NCI-H2171 (cell line): ENCODE measurements at places on chromosomes 11 and 22.

GRCh38 chr11:77647654-77648305, 10.2 kb upstream of the CLNS1A start:
- no peak for DNase-seq

GRCh38 chr22:37563153-37564081, 3.1 kb downstream of the CDC42EP1 start:
- no peak for DNase-seq

DNA sequence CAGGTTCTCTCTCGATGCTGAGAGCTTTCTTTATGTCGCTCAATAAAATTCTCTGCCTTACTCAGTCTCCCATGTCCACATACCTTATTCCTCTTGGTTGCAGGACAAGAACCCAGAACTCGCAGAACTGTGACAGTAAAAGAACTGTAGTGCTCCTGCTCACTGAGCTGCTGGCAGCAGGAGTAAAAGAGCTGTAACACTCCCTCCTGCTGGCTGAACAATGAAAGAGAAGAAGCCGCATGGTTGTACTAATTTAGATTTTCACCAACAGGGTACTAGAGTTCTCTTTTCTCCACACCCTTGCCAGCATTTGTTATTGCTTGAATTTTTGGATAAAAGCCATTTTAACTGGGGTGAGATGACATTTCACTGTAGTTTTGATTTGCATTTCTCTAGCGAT, 433.2 kb downstream of the GUCY1A2 start:
- DNase-seq = no peak

- no peak for DNase-seq
These were observed 37.6 kb upstream of the SLC5A1 start for GRCh38 chr22:32005453-32005852.

GRCh38 chr11:67542971-67543370, 19.7 kb upstream of the CABP2 start:
- DNase-seq = no peak

- no peak for DNase-seq
These were observed 109.3 kb downstream of the KIAA1671 start for GRCh38 chr22:25061605-25062376.

DNA sequence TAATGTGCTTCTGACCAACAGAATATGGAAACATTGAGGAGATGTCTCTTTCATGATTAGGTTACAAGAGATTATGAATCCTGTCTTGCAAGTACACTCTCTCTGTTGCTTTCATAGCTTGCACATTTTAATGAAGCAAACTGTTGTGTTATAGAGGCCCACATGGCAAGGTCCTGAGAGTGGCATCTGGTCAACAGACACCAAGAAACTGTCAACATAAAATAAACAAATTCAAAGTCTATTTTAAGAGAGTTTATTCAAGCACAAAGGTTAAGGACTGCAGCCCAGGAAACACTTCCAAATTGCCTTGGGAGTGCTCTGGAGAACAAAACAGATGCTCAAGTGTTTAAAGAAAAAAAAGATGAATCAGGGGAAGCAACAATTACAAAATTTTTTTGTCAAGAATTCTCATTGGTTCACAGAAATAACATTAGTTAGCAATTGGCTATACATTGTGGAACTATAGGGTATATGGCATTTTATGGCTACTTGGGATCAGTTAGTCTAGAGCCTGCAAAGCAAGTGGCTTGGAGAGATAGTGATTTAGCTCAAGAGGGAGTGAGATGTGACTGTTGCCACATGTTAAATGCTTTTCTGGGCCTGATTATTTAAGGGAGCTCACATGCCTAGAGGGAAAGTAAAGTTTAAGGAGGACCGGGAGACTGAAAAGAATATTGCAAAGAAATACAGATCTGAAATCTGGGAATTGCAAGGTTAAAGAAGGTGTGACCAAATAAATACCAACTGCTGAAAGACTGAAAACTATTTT, 54.6 kb downstream of the CTSC start:
- DNase-seq = no peak

GRCh38 chr22:24962094-24962493, 9.6 kb downstream of the KIAA1671 start:
- no peak for DNase-seq

- DNase-seq = no peak
These were observed 38.2 kb downstream of the CD6 start for GRCh38 chr11:61009392-61010275.

- peak; percentile 57 for DNase-seq
These were observed 13.9 kb downstream of the CCDC157 start for GRCh38 chr22:30370641-30371230.

GRCh38 chr22:37054056-37054395, 2.5 kb downstream of the KCTD17 start:
- DNase-seq = peak; percentile 83

GRCh38 chr22:37803639-37804351, 3.9 kb upstream of the GCAT start:
- no peak for DNase-seq

DNA sequence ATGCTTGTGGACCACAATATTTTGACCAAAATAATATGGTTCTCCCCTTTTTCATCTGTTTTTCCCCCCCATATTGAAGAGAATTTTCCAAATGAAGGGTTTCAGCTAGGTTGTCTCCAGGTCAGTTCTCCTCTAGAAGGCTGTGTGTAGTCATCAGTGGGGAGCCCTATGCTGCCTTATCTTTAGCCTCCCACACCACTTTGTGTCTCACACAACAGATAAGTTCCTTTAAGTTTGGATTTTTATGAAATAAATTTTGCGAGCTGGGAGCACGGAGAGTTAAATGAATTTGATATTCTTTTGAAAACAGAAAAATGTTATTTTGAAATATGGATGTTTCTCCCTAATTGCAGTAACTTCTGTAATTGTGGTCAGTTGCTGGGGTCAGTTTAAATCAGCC, 28.9 kb downstream of the PAX6 start:
- DNase-seq = no peak

DNA sequence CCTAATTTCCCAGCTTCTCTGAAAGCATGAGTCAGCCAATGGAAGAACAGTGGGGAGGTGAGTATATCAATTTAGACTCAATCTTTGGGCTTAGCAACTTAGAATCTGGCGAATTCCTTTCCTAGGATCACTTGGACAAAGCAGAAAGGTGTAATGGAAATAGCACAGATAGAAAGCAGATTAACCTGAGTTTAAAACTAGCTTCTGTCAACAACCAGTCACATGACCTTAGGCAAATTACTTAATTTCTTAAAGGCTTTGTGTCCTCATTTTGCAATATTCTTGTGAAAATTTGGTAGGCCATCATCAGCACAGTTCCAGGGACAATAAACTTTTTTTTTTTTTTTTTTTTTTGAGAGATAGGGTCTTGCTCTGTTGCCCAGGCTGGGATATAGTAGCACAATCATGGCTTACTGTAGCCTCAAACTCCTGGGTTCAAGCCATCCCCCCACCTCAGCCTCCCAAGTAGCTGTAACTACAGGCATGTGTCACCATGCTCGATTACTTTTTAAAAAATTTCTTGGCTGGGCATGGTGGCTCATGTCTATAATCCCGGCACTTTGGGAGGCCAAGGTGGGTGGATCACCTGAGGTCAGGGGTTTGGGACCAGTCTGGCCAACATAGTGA, 40.8 kb upstream of the PCF11 start:
- DNase-seq = no peak

DNA sequence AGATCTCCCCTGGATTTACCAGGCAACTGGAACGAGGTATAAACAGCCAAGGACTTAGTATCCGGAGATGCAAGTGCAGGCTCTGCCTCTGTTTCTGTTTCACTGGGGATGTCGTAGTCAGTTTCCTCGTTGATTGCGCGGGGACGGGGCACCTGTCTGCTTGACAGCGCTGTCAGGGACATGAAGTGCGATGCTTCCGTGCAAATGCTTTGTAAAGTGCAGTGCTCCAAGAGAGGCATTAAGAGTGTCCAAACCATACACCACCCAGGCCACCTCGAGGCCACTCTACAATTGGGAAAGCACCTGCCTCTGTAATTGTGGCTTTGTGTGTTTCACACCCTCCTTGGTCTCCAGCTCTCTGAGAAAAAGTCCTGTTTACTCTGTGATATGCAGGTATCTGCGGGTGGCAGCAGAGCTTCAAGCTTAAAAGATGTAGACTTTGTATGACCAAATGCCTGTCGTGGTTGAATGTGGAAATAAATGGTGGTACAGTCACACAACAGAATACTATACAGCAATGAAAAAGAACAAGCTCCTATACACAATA, 18.6 kb upstream of the CD5 start:
- no peak for DNase-seq
